Upper lobe of left lung (tissue), 6 donors: ENCODE measurements at places on chromosomes 7 and 10. TPM values are rescaled to one million over a fixed set of nuclear protein-coding genes. Genes with fewer than 3 reads are reported as not detected.

- DNase-seq, result no peak
These were observed 78.5 kb downstream of the RBM33 start for GRCh38 chr7:155722936-155723335.

The CALHM2 gene
- total RNA-seq, result 28.5 TPM

The PAPOLB gene
- 2.1 TPM for total RNA-seq

- DNase-seq, result no peak
These were observed 185.5 kb downstream of the EMX2 start for GRCh38 chr10:117728087-117728486.

GRCh38 chr7:94406696-94407095 is 12.0 kb downstream of the COL1A2 start:
- DNase-seq, result no peak

GRCh38 chr7:21767300-21767900 is 178.3 kb downstream of the CDCA7L start:
- DNase-seq, result peak; percentile 69

- DNase-seq, result no peak
These were observed 29.5 kb upstream of the ANKRD2 start for GRCh38 chr10:97543025-97543546.

- DNase-seq, result no peak
These were observed 215.8 kb downstream of the FOXP2 start for GRCh38 chr7:114630201-114630990.

The BICC1 gene
- 3.1 TPM for total RNA-seq

DNA sequence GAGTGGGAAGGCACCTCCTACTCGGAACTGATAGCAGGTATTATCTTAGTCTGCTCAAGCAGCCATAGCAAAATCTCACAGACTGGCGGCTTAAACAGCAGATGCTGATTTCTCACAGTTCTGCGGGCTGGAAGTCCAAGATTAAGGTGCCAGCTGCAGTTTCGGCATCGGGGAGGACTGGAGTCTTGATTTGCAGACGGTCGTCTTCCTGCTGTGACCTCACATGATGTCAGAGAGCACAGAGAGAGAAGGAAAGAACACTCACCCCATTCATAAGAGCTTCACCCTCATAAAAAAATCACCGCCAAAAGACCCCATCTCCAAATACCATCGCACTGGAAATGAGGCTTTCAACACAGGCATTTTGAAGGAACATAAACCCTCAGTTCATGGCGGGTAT is 216.5 kb upstream of the PITRM1 start:
- no peak for DNase-seq

The SRRM3 gene
- total RNA-seq, result 1.0 TPM

The TRPV6 gene
- 0.79 TPM for total RNA-seq

The SLC39A12 gene
- 0.17 TPM for total RNA-seq

The CHRM2 gene
- total RNA-seq, result 8.5 TPM

GRCh38 chr7:15725051-15725450 is 38.6 kb upstream of the MEOX2 start:
- DNase-seq, result no peak

GRCh38 chr10:62869958-62870357 is 53.8 kb upstream of the EGR2 start:
- no peak for DNase-seq

DNA sequence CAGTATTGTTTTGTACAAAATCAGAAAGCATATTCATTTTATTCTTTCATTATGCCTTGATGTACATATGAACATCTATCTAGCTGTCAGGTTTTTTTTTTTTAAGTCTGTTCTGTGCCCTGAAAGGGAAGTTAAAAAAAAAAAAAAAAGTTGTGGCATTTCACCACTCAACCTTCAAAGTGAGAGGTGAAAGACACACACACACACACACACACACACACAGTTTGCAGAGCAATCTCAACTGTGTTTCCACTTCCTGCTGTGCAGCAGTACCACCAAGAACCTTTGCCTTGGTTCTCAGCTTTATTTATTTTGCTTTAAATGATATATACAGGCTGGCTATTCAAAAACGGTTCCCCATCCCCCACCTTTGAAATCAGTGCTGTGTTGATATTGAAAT is 955.6 kb downstream of the GATA3 start:
- no peak for DNase-seq

The NRCAM gene
- 23.0 TPM for total RNA-seq

DNA sequence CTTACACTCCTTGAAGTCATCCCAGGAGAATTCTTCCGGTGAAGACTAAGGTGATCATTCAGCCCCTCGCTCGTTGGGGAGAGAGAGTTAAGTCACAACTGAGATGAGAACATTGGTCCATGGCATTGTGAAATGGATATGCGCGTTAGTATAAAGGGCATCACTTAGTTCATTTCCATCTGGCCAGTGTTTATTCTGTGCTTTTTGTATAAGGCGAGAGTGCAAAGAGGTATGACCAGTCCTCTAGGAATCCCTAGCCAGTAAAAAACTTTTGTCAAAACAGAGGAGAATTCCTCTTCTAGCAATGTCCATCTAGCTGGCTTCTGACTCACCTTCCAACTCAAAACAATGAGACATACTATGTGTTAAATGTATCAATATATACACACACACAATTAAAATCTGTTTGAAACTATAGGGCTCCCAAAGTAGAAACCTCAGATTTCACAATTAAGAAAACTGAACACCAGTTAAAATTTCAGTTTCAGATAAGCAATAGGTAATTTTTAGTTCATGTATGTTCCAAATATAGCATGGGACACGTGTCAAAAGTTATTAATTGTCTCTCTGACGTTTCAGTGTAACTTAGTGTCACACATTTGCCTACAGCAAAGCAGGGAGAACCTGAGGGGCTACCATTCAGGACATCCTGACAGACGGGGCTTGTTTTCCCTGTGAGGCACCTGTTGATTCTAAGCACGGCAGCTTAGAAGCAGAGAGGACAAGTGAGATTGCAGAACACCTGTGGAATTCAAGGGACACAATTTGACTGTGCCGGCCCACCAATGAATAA is 158.9 kb downstream of the KLF6 start:
- DNase-seq, result no peak

The WEE2 gene
- not detected for total RNA-seq

DNA sequence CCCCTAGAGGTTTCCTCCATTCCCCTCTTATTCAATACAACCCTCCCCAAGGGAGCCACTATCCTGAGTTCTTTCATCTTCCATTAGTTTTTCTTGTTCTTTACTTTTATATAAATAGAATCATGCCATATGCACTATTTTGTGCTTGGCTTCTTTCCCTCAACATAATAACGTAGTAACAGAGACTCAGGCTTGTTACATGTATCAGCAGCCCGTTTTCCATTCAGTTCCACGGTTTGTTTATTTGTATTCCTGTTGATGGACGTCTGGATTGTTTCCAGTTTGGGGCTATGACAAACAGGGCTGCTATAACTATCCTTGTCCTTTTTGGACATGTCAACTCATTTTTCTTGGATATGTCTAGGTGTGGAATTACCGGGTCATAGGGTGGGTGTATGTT is 264.4 kb upstream of the MKI67 start:
- DNase-seq, result no peak

DNA sequence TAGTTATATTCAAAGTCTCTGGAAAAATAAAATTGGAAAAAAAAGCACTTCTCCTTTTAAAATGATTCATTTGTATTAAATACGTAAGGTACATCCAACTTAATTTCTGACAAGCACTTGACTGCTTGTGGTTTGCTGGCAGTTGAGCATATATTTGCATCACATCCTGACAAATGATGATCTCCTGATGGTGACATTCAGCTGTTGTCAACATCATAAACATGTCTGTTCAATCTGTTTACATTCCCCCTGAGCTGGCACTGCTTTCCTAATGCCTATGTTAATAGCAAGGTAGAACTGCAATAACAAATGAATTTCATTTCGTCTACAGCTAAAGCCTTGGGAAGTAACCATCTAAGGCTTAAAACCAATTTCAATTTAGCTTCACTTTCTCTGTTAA is 24.4 kb downstream of the TSPAN12 start:
- DNase-seq, result no peak

The SEMA3E gene
- total RNA-seq, result 12.0 TPM

DNA sequence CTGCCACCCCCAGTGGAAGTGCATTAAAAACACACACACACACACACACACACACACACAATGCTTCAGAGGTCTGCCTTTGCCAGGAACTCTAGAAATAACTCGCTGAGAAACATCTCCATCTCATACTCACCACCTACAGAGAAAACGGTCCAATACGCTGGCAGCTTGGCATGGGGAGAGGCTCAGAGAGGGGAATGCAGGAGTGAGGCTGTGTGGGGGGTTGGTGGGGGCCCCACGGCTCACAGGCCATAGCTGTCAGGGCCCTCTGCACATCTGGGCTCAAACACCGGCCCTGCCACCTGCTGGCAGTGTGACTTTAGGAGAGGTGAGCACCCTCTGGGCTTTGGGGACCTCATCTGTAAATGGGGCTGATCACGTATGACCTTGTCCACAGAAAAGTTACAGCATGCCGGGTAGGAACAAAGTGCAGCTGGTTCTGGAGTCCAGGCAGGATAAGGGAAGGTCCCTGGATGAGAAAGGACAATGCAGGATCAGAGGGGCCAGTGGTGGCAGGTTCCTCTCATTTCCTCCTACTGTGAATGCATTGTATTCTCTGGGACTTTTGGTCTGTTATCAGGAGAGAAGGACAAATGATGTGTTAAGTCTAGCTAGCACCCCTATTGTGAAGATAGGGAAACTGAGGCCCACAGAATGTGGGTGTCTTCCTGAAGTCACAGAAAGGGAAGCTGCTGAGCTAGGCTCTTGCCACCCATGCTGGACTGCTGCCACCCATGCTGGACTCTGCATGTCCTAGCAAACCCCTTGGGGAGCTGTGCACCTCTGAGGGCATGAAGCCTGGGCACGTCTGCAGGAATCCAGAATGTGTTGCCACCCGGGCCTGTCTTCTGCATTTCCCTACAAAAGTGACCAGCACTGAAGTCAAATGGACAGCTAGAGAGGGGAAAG is 404.6 kb downstream of the RPS24 start:
- no peak for DNase-seq

DNA sequence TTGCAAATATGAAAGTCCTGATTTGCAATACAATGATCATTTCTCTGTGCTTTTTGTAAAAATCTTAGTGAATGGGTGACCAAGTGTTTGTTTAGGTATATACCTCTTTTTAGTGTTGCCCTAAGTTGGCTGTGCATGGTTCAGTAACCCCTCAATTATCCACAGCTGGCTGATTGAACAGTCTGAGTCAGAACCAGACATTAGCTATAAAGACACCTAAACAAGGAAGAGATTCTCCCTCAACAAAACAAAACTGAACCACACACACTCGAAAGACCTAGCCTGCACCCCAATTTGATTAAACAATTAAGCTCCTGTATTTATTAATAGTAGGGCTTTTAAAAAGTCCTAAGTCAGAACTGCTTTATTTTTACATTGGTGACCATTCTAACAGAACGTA is 2.8 kb downstream of the RSBN1L start:
- DNase-seq, result no peak

DNA sequence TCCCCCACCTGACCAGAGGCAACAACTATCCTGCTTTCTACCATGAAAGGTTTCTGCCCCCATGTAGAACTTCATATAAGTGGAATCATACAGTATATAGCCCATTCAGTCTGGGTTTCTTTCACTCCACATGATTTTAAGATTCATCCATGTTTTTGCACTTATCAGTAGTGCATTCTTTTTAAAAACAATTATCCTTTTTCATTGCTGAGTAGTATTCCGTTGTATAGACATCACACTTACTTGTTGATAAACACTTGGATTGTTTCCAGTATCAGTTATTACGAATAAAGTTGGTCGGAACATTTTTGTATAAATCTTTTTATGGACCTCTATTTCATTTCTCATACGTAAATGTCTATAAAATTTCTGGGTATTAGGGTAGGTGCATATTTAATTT is 68.7 kb downstream of the CYCS start:
- no peak for DNase-seq

DNA sequence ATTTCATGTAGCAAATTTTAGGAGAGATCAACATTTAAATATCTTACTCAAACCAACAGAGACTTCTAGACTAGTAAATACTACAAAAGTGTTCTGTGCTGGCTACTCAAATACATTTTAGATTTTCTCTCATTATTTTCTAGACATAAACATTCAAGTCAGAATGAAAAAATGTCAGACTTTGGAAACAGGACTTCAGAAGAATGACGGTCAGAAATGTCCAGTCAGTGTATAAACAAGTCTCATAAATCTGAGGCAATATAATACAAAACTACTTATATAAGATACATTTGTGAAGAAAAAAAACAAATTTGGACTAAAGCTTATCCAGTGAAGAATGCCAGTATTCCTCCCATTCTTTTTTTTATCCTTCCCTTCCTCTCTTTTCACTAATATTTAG is 25.9 kb downstream of the RNLS start:
- no peak for DNase-seq

DNA sequence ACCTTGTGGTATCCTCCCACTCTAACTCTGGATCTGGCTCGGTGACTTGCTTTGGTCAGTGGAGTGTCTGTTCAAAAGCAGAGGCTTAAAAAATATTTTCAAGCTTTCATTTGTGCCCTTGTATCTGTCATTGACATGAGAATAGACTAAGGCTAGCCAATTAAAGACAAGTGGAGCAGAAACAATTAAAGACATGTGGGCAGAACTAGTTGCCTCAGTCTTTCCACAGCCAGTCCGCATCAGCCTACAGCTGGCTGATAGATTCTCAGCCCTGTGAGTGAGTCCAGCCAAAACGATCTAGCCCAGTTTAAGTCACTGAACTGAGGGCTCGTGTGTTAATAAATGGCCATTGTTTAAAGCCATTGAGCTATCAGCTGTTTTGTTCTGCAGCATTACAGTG is 185.2 kb upstream of the DGKB start:
- DNase-seq, result no peak

DNA sequence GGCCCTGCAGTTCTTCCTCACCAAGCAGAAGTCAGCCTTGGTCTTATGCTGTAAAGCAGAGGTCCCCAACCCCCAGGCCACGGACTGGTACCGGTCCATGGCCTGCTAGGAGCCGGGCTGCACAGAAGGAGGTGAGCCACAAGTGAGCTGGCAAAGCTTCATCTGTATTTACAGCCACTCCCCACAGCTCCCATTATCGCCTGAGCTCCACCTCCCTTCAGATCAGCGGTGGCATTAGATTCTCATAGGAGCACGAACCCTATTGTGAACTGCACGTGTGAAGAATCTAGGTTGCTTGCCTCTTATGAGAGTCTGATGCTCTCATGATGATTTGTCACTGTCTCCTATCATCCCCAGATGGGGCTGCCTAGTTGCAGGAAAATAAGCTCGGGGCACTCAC is 87.6 kb upstream of the NEBL start:
- DNase-seq, result peak; percentile 36

The CFAP70 gene
- 7.9 TPM for total RNA-seq

- no peak for DNase-seq
These were observed 291.7 kb downstream of the THSD7A start for GRCh38 chr7:11540271-11540761.

The PLXNA4 gene
- total RNA-seq, result 3.1 TPM

- no peak for DNase-seq
These were observed 8.6 kb downstream of the PRKG1 start for GRCh38 chr10:51082857-51083256.
